CD4-positive, alpha-beta T cell treated with Interleukin-15 for 1 hour (primary cell): ENCODE measurements at places on chromosomes 2 and 18.

DNA sequence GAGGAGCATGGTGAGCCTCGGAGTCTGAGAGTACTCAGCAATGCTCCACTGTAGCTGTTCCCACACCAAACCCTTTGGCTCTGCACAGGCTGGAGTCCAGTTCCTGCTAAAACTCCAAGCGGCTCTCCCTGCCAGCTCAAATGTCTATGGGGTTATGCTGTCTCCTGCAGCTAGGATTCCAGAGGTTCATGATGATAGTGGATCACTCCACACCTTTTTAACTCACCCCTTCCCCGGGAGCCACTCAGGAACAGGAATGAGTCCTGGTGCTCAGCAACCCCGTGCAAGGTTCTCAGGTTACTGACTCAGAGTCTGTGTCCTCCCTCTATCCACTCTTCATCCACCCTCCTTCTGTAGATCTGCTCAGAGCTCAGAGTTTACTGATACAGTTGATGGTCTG lies 410.0 kb downstream of the CDH19 start:
- DNase-seq: no peak

GRCh38 chr2:10009811-10010781 lies 33.3 kb upstream of the KLF11 start:
- no peak for DNase-seq

- DNase-seq: no peak
These were observed 851.8 kb upstream of the CRIM1 start for GRCh38 chr2:35503738-35504199.

- no peak for DNase-seq
These were observed 156.6 kb downstream of the KCNJ3 start for GRCh38 chr2:154855138-154855537.

DNA sequence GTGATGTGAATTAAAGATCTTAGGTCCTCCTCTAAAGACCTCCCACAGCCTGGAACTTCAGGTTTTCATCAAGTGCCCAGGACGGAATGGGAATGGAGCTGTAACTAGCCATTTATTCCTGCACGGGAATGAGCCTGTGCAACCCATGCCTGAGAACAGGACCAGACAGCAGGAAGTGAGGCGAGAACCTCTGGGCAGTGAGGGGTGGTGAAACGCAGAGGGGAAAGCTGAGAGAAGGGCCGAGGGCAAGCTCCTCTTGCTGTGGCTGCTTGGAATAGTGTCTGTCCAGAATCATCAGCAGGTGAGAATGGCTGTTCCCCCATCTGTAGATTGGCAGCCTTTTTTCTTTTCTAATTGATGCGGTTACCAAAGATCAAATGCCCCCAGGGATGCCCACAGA lies 4.8 kb upstream of the RALB start:
- no peak for DNase-seq

DNA sequence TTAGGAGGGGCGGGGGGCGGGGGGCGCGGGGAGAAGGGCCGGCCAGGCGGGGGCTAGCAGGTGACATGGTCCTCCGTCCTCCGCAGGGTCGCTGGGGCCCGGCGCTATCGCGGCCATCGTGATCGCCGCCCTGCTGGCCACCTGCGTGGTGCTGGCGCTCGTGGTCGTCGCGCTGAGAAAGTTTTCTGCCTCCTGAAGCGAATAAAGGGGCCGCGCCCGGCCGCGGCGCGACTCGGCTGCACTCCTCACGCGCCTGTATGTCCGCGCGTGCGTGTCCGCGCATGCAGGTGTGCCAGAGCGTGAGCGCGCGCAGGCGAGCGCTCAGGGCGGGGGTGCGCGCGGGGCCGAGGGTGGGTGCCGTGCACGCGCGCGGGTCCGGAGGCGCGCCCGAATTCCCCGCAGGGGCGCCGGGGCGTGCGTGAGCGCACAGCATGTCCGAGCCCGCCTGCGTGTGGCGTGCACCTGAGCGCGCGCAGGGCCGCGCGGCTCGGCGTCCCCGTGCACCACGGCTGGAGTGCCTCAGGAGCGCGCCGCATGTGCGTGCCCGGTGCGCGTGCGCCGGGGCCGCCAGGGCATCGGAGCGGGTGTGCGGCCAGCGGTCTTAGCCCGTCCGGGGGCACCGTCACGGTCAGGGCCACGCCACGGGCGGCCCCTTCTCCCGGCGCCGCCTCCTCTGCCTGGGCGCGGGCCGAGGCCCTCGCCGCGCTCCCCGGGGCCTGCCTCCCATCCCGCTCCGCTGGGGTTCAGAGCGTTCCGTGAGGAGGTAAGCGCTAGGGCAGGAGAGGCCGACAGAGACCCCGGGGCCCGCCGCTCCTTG lies 6.3 kb downstream of the SNORC start:
- peak; percentile 22 for DNase-seq
